Mononuclear cell (primary cell): ENCODE measurements at places on chromosomes 12 and 14. TPM values are rescaled to one million over a fixed set of nuclear protein-coding genes. Genes with fewer than 3 reads are reported as not detected.

The RAN gene
- total RNA-seq: 234 TPM

The IL23A gene
- total RNA-seq: 23.5 TPM

The NAV3 gene
- total RNA-seq: under 0.01 TPM

The KLRC1 gene
- 6.4 TPM for total RNA-seq

The SMCO2 gene
- not detected for total RNA-seq

The HNRNPC gene
- total RNA-seq: 1,082 TPM

The TUBA1A gene
- total RNA-seq: 285 TPM

The ITGB7 gene
- total RNA-seq: 49.8 TPM

The IL26 gene
- total RNA-seq: 0.21 TPM

The KRT82 gene
- total RNA-seq: not detected

The FAM181A gene
- total RNA-seq: not detected

The USP44 gene
- total RNA-seq: 6.3 TPM

The OR11G2 gene
- total RNA-seq: under 0.01 TPM

The SLCO1A2 gene
- under 0.01 TPM for total RNA-seq

The KIF26A gene
- total RNA-seq: not detected

The SIX6 gene
- total RNA-seq: not detected

The SPX gene
- total RNA-seq: 11.2 TPM

The DDX24 gene
- 319 TPM for total RNA-seq

The RFLNA gene
- total RNA-seq: 0.10 TPM

The FAM186B gene
- 0.84 TPM for total RNA-seq

The CCDC60 gene
- not detected for total RNA-seq

The PPP4R4 gene
- 0.84 TPM for total RNA-seq

The CISTR gene
- not detected for total RNA-seq
